ENCODE measurements at places on chromosomes 13 and 19.

DNA sequence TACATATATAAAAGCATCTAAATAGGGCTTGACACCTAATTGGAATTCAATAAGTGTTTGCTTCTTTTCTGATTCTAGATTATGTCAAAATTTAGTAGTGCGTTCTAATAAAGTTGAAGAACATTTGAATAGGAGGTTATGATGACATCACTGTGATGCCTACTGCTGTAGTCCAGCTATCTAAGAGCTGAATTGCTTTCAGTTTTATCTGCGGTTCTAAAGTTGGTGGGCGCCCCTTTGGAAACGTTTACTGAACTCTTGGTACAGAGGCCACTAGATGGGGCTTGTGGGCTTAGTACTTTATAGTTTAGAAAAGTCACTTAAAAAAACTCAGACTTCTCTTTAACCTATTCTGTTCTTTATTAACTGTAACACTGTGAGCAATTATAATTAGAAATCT is 776.9 kb downstream of the GPC5 start:
- no peak for DNase-seq

DNA sequence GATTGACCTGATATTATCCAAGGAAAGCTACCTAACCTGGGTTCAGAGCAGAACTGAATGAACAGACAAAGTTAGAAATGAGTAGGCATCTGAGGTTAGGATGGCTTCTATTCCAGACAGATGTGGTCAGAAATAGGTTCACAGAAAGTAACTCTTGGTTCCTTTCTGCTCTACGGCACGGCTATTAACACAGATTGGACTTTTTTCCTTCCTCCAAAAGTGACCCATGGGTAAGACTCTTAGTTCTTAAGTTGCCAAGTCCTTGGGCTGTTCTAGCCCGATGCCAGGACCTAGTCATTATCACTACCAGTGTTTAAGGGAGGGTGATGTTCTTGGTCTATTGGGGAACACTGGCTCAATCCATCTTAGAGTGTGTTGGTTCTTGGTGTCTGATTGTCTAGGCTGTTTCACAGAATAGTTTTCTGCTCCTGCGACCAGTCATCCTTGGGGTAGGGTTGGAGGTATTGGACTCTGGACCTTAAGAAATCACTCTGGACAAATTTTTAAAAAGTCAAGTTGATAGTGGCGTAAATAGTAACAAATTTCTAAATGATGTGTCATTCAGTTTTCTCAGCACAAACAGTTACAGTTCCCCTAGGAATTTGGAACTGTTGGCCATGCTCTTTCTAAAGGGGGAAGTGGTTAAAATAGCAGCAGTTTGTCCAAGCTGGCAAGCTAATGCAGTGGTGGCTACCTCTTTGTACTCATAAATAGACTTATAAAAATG is 60.1 kb upstream of the MYCBP2 start:
- DNase-seq, result no peak

GRCh38 chr13:42524487-42525034 is 49.4 kb upstream of the TNFSF11 start:
- no peak for DNase-seq

DNA sequence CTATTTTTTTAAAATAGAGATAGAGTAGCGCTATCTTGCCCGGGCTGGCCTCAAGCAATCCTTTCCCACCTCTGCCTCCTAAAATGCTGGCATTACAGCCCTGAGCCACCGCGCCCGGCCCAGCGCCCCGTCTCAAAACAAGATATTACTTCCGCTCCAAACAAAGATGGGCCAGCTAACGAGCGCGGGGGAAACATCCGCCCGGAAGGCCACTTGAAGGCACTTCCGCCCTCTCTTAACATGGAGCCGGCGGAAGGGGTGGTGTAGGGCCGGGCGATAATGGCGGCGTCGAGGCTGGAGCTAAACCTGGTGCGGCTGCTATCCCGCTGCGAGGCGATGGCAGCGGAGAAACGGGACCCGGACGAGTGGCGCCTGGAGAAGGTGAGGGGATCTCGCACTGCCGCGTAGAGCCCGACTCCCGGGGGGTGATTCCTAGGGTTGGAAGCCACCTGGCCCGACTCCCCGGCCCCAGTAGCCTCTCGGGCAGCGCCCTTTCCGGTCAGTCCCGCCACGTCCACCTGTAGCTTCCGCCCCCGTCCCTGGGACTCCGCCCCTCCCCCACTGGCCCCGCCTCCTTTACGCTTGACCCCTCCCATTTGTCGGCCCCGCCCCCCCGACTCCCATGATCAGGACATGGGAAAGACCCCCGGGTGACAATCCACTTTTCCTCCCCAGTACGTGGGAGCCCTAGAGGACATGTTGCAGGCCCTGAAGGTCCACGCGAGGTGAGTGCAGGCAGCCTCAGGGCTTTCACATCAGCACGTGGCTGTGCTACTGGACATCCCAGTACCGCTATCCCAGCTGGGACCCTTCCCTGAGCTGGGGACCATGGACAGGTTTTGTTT is at the start of gene USE1:
TSS of gene USE1 (plus strand) at position 231 of the 845 bp plus-strand sequence. CDS start at position 280, 49 bp downstream.
- DNase-seq, result peak; percentile 83

DNA sequence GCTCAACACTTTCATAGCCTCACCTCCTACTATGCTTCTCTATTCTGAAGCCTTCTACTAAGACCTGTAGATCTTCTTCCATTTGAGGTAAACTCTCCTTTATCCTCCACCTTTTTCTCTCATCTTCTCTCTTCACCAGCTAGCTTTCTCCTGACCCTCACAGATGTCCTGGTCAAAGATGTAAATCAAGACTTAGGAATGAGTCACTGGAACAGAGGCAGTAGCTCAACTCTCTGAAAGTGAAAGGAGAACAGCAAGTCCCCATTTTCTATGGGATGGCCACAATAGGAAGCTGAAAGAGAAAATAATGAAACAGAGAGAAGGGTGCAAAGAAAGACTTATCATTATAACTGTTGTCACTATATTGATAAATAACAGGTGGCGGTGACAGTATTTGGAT is 86.1 kb upstream of the DOCK9 start:
- DNase-seq, result no peak

- DNase-seq, result no peak
These were observed 19.8 kb upstream of the ZNF331 start for GRCh38 chr19:53518121-53518520.

GRCh38 chr13:114309806-114310410 is 4.4 kb upstream of the CHAMP1 start:
- no peak for DNase-seq

- no peak for DNase-seq
These were observed 64.4 kb downstream of the LMO7 start for GRCh38 chr13:75700552-75700951.

- no peak for DNase-seq
These were observed 21.1 kb downstream of the LATS2 start for GRCh38 chr13:21040120-21040826.

GRCh38 chr19:14354445-14354844 is 26.8 kb upstream of the ADGRE5 start:
- no peak for DNase-seq

DNA sequence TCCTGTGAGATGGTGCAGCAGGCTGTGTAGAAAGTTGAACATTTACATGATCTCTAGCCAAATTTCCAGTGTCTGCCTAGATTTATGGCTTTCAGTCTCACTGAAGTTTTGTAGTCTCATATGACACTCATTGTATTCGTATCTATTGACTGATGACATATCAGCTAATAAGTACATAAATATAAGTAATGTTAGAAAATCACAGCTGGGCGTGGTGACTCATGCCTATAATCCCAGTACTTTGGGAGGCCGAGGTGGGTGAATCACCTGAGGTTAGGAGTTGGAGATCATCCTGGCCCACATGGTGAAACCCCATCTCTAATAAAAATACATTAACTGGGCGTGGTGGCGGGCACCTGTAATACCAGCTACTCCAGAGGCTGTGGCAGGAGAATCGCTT is 54.7 kb upstream of the HTR2A start:
- no peak for DNase-seq

DNA sequence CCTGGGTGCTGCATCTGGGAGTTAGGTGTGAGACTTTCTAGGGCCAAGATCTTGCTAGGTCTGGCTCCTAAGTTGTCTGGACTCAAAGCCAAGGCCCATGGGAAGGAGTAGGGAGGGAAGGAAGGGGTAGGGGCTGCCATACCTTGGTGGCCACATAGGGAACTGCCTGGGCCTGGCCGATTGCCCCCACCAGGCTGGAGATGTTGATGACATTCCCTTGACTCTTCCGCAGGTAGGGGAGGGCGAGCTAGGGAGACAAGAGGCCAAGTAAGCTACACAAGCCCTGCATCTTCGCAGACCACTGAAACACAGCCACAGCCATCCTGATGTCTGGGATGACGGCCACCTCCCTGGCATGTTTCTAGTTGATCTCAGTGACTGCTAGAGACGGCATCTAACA is 4.1 kb upstream of the BCAT2 start:
- DNase-seq, result no peak

DNA sequence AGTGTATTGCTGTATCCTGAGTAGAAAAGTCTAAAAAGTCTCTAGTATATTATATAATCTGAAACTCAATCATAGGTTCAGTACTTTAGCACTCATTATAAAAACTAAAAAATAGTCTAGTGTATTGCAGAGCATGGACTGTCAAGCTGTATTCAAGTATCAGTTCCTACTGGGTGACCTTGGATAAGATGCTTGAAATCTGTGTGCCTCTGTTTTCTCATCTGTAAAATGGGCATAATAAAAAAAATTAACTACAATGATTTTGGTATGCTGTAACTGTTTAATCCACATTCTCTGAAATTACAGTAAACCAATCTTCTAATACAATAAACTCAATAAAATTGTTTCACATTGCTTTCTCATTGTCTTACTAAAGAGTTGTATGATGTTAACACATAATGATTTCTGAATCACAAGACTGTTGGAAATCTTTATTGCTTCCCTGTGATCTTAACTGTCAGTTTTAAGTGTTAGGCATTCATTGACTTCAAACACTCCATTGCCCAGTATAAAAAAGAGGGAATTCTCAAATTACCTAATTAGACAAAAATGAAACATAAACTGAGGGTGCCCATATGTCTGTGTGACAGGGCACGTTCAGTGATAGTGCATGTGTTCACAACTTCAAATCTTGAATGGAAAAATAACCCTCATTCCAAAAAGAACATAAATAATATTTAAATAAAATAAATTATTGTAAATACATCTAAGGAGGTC is 2.2 kb downstream of the STARD13 start:
- DNase-seq, result no peak

- no peak for DNase-seq
These were observed 284.0 kb downstream of the DNAJC15 start for GRCh38 chr13:43307221-43307920.
